Hepatocyte (in vitro differentiated cells): ENCODE measurements at places on chromosomes 3 and 15. TPM values are rescaled to one million over a fixed set of nuclear protein-coding genes. Genes with fewer than 3 reads are reported as not detected.
A peak's percentile ranks its signal among the peaks of the same experiment; 100 is the strongest.

RTP1 gene
- total RNA-seq, result not detected in 2 replicates

DNA sequence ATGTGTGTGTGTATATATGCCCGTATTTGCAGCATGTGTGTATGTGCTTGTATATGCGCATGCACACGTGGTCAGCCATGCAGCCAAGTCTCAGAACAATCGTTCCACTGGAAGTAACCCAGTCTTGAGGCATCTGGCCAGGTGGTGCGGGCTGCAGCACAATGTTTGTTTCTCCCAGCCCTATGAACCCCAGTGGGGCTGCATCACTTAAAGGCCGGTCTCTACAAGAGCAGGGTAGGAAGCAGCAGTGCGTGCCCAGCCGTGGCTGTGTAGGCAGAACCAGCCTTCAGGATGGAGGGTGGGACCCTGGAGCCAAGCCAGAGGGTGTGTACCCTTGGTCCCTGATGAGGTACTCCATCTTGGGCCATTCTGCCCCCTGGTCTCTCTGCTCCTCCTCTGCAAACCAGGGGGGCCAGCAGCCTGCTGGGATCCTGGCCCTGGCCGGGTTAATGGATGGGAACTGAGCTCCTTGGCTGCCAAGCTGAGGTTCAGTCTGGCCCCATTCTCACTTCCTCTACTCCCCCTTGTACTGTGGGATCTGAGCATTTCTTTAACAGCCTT lies 11.8 kb downstream of the KLF13 start:
- no peaks in the 10 kb centered on the region for H3K36me3 ChIP-seq
- H3K4me1 ChIP-seq, result no peaks in the 10 kb centered on the region
- no peaks in the 10 kb centered on the region for H3K27me3 ChIP-seq
- H3K27ac ChIP-seq, result no peak overlapping the region
- no peak overlapping the region for H3K4me3 ChIP-seq

GRCh38 chr15:40333922-40334492 lies 6.7 kb downstream of the CCDC9B start:
- H3K36me3 ChIP-seq, result no peaks in the 10 kb centered on the region
- H3K4me1 ChIP-seq, result peaks cover 33% of the 10 kb centered on the region
- H3K27ac ChIP-seq, result peak overlapping the region; percentile 85
- no peaks in the 10 kb centered on the region for H3K27me3 ChIP-seq
- no peak overlapping the region for H3K4me3 ChIP-seq

GRCh38 chr3:107272471-107272870 lies 104.8 kb upstream of the CCDC54 start:
- no peak overlapping the region for H3K27ac ChIP-seq
- no peak for DNase-seq
- H3K4me3 ChIP-seq, result no peak overlapping the region
- no peaks in the 10 kb centered on the region for H3K4me1 ChIP-seq
- no peaks in the 10 kb centered on the region for H3K36me3 ChIP-seq
- H3K27me3 ChIP-seq, result no peaks in the 10 kb centered on the region

CPA3 gene
- total RNA-seq, result 0.08 and 1.1 TPM in 2 replicates

DNA sequence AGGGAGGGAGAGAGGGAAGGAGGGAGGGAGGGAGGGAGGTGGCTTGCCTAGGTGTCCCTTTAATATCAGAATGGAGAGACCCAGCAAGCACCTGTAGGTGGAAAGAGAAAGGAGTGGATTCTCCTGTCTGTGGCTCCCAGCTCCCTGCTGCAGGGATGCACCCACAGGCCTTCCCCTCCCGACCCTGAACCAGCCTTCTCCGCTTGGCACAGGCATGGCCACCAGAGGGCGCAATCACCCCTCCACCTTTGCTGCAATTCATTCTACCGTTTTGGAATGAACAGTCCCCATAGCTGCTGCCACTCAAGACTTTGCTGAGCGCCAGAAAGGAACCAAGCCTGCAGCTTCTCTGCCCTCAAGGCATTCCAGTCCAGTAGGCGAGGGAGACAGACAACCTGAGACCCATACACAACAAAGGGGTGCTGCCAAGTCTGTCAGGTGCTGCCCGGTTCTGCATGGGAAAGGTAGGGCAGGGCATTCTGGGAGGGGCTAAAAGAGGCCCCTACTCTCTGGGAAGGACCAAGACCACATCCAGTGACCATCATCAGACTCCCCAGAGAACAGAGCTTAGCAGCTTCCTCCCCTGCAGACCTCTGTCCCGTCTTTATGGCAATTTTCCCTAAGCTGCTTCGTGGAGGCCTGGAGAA lies 4.9 kb downstream of the TLR9 start:
- H3K4me1 ChIP-seq, result peaks cover 17% of the 10 kb centered on the region
- no peak overlapping the region for H3K27ac ChIP-seq
- peak; percentile 88 for DNase-seq
- no peak overlapping the region for H3K4me3 ChIP-seq
- no peaks in the 10 kb centered on the region for H3K36me3 ChIP-seq

ASB14 gene
- not detected in 2 replicates for total RNA-seq

DNA sequence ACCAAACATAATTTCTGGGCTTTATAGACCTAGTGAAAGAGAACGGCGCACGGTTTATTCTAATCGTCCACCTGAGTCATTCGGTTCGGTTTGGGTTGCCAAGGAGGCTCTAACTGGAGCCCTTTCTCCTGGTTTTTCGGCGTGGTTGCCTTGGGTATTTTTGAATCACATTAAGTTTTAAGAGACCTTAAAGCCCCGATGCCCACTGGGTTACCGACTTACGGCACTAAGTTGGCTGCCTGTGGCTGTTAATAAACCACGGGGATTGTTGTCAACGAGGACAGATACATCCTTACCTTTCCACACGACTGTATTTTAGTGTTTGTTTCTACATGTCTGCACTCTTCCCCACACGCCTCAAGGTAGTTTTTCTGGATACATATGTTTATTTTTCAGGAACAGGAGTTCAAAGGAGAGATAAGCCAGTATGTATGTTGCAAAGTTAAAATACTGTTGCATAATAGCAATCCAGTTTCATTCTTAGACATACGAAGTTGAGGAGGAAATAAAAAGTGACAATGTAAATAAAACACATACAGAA lies 1.2 kb upstream of the ANP32A start:
- no peak for DNase-seq
- no peaks in the 10 kb centered on the region for H3K36me3 ChIP-seq
- H3K27me3 ChIP-seq, result no peaks in the 10 kb centered on the region
- H3K4me3 ChIP-seq, result peak overlapping the region; percentile 51
- H3K27ac ChIP-seq, result peak overlapping the region; percentile 65

GRCh38 chr3:51371943-51372557 lies 13.0 kb upstream of the MANF start:
- no peaks in the 10 kb centered on the region for H3K4me1 ChIP-seq
- peak; percentile 88 for DNase-seq
- H3K36me3 ChIP-seq, result no peaks in the 10 kb centered on the region
- H3K27ac ChIP-seq, result no peak overlapping the region
